ENCODE measurements at places on chromosomes 1 and 21.

GRCh38 chr1:227769047-227769935 is 34.1 kb downstream of the SNAP47 start:
- no peak for DNase-seq

DNA sequence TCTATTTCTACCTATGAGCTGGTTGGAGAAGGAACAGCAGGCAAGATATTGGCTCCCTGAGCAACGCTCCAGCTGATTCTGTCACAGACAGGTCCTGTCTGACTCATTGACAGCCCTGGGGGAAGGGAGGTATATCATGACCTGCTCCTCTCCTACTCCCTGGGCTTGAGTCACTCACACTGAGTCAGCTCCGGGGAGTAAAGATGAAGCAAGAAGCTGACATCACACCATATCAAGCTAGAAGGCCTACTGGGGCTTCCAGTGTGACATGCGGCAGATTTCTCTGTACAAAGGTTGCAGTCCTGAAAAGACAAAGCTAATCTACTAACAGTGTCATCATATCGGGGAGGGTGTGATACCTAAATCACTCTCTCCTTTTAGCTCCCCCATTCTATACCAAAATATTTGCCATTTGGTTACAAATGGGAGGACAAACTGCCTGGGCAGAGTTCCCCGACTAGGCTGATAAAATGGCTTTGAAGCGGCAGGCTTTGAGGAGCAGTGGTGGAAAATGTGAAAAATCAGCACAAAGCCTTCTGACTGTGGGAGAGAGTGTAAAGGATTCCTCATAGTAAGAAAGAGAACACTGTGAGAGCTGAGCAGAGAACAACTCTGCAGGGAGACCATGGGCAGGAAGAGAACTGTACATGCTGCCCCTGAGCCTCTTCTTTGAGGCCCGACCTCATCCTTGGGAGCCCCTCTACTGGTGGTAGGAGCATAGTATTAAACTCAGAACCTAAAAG is 15.5 kb downstream of the PI4KB start:
- DNase-seq, result no peak

GRCh38 chr1:99570486-99571089 is 75.3 kb upstream of the PALMD start:
- DNase-seq, result no peak

DNA sequence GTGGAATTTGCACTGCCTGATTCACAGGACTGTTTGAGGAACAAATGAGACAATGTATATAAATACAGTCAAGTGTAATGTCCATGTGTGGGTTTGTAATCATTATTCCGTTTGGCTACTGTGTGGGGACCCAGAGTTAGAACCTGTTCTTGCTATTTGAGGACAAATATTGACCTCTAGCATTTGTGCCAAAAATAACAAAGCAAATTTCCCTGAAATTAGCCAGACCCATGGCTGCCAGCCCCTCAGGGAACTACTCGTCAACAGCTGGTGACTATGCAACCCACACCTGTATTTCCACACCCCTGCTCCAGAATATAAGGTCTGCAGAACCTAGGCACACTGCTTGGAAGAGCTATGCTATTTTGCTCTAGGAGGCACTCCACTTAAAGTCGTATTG is 70.7 kb downstream of the KCNJ6 start:
- DNase-seq, result no peak

GRCh38 chr21:20647607-20648006 is 350.6 kb upstream of the NCAM2 start:
- DNase-seq, result no peak

DNA sequence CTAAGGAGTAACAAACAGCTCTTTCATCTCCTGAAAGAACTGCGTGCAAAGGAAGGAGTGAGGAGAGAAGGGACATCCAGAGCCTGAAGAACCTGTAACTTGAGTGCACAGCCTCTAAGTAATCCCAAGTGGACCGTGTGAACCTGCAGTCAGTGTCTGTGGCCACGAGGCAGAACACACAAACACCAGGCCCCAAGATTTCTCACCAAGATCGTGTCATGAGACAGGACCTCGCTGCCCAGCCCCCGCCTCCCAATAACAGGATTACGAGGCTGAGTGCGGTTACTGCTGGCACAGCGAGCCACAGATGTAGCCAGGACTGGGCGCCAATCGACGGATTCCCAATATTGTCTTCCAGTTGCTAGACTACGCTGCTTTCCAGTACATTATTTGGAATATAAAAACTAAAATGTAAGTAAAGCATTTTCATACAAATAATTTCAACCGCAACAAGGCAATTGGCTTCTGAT is 101.3 kb upstream of the SLC25A33 start:
- DNase-seq, result no peak

DNA sequence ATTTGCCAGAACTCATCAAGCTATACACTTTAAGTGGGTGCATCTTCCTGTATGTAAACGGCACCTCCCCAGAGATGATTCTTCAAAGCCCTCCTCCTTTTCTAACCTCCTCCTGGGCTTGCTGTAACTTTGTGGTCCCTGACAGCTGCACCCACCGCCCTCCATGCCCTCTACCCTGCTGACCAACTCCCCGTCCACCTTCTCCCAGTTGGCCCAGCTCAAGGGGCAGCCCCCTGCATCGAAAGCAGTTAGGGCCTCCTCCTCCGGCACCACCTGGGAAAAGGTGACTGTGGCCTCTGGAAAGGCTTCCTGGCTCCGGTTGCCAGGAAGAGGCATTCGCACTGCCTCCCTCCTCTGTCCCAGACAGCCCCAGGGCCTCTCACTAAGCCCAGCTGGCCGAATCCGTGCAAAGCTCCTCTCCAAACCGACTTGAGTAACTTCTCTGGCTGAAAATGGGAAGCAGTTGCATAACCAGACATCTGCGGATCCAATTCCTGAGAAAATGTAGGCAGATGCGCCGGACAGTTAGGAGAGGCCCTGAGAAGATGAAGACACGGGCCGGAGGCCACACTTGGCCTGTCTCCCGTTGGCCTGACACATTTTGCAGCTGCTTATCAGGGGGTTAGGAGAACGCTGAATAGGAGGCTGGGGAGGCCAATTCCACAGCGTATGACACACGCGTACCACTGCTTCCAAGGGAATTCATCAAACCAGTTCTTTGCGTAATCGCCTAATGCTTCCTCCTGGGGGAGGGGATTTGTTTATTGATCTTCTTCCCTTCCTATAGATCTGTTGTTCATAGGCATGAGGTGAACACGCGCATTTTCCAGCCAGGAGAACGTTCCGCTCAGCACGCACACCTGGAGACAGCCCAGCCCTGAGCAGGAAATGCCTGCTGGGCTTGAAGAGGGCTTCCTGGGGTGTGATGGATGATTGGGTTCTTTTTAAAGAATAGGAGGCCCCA is 48.7 kb upstream of the COL6A2 start:
- DNase-seq, result no peak

GRCh38 chr1:178155481-178156255 is 61.8 kb downstream of the RASAL2 start:
- DNase-seq, result no peak

DNA sequence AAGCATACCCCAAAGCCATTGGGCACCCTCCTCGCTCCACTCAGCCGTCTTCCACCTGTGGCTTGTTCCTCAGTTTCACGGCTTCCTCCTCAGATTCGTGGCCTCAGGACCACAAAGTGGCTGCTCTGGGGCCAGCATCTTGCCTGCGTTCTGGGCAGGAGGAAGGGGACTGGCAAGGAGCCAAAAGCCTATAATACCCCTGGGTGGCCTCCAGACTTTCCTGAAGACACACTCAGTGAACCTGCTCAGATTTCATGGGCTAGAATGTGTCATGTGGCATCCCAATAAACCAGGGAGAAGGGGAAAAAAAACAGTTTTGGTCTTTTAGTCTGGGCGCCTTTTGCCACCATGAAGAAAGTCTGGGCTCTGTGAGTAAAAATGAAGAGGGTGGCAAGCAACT is 62.0 kb downstream of the SDC3 start:
- no peak for DNase-seq

GRCh38 chr1:147236959-147237791 is 5.3 kb upstream of the CHD1L start:
- no peak for DNase-seq

DNA sequence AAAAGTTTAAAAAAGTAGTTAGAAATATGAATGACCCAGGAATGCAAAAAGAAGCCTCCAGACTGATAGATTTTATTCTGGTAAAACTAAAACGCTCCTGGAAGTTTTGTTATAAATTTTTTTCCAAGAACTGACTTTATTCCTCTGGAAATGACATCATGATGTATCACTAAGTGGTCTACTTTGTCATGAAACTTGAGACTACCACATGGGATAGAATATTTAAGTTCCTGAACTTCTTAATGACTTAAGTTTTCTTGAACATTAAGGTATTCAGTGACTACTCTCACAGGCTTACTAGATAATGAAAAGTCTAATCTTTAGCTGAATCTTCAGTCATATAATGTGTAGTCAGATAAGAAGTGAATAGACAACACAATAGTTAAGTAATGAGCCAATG is 842.2 kb downstream of the USP25 start:
- DNase-seq, result no peak

DNA sequence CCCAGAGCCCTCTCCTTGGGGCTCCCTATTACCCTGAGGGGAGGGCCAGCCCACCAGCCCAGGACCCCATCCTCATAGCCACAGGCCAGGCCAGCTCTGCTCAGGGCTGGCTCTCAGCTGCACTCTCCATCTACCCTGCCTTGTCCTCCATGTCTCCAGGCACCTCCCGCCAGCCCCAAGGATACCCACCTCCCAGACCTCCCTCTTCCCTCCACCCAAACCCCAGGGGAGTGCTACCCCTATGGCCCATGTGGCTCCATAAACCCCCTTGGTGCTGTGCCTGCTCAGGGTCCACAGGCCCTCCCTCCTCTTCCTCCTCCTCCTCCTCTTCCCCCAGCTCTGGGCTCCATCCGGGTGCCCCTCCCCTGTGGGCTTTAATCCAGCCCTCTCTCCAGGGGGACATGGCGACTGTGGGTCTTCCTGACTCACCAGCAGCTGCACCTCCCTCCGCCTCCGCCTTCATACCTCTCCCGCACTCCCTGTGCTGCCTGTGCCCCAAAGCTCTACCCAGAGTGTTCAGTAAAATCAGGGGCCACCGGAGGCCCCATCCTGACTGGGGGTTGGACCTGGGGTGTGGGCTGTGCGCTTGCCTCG is 9.1 kb downstream of the YBEY start:
- DNase-seq, result no peak

DNA sequence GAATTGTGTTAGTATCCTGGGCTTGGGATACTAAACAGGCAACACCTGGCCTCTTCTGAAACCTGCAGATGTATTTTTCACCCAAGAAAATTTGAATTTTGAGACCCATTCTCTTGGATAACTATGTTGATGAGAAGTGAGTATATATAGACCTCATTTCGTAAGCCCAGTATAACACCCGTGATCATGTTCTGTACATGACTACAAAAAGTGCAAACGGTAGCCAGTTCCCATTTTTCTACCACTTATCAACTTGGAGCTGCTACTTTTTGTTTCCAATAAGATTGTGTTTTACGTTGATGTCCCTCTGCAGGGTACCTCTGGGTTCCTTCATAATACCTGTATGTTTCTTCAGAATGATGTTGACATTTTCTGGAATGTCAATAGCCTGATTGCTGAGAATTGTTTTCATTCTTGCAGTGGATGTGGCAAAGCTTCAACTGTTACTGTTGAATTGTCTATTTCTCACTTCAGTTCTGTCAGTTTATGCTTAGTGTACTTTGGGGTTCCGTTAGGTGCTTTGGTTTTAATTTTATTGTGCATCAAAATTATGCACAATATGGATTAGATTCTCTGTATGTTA is 48.1 kb downstream of the ZFYVE9 start:
- no peak for DNase-seq

DNA sequence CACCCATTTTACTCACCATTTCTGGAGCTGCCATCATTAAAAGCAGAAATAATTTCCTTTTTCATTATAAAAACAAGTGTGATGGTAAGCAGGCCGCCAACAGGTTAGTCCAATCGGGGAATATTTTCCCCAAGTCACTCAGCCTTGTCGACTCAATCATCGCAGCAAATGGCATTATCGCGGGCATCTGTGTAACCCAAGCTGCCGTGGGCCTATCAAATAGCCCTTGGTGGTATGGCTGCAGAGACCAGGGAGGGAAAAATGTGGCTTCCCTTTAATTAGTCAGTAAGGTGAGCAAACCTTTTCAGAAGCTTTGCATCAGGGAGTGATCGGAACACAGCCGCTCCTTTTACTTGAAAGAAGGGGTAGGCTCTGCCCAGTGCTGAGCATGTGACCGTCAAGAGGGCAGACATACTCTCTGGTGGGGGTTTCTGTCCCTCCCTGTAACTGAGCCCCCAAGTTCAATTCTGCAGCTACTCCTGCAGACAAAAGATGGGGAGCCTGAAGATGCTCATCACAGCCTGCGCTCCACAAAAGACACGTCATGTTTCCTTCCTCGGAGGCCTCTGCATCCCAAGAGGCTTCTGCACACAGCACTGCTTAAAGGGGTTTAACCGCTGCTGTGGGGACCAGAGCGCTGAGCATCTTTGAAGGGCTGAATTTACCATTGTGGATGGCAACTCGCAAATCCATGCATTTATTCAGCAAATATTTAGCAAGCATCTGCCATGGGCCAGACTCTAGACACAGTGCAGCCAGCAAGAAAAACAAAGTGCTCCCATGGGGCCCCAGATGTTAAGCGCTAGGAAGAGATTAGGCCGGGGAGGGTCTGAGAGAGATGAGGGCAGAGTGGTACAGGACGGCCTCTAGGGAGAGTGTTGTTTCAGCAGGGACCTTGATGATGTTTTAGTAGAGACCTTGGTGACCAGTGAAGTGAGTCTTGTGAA is 1.2 kb upstream of the TMPRSS3 start:
- no peak for DNase-seq

DNA sequence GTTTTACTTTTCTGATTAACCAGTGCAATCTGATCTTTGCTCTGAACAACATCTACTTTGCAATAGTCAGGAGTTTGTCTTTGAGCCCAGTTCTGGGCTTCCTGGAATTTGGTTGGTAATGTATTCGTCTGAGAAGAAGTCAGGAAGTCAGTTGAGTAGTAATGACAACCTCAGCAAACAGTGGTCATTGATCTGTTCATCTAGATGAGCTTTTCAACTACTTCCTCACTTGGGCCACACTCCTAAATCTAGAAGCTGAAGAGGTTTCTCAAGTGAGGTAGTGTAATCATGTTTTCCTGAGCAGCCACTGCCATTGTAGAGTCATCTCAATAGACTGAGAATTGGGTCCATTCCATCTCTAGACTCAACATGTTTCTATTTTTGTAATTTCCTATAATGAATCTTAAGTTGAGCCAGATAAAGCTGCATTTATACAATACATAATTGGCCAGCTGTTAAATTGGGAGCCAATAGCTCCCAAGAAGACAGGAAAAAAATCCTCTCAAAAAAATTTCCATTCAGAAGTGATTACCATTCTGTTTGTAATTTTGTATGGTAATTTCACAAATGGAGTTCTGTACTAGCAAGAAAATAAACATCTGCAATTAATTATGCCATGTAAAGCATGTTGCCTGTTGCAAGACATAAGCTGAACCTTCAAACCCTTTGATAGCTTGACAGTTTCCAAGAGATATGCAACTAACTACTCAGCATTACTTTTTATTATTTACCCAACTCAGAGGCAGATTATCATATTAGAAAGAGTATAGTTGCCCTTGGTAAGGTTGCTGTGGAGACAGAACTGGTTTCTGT is 49.6 kb downstream of the WDR64 start:
- DNase-seq, result no peak

DNA sequence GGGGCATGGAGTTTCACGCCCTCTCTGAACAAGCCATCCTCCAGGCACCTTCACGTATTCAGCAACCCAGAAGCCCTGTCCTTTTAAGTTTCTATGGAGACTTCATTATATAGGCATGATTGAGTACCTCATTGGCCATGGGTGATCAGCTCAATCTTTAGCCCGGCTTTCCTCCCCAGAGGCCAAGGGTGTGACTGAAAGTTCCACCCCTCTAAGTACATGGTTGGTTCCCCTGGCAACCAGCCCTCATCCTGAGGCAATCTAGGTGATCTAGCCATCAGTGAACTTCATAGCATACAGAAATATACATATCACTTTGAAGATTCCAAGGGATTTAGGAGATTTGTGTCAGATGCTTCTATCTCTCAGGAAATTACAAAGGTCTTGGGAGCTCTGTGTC is 21.3 kb upstream of the DHX9 start:
- DNase-seq, result no peak

Data from thymus (tissue), 14 donors.